ENCODE measurements at places on chromosomes 16 and 17.

DNA sequence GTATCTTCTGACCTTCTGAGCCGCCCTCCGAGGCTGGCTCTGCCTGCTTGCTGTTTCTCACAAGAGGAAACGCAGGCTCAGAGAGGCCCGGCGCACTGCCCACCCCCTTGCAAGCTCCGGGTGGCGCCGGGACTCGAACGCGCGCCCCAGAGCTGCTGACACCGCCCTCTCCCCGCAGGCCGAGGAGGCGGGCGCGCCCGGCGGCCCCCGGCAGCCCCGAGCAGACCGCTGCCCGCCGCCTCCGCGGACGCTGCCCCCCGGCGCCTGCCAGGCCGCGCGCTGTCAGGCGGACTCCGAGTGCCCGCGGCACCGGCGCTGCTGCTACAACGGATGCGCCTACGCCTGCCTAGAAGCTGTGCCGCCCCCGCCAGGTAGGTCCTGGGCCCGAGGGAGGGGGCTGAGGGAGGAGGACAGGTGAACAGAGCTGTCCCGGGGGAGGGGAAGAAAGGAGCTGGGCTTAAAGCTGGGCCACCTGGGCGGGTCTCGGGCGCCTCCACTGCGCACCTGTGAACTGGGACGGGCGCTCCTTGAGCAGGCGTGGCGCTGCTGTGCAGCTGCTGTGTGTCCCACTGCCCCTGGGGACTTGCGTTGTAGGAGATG, 18.2 kb downstream of the WFDC1 start:
- DNase-seq: no peak

DNA sequence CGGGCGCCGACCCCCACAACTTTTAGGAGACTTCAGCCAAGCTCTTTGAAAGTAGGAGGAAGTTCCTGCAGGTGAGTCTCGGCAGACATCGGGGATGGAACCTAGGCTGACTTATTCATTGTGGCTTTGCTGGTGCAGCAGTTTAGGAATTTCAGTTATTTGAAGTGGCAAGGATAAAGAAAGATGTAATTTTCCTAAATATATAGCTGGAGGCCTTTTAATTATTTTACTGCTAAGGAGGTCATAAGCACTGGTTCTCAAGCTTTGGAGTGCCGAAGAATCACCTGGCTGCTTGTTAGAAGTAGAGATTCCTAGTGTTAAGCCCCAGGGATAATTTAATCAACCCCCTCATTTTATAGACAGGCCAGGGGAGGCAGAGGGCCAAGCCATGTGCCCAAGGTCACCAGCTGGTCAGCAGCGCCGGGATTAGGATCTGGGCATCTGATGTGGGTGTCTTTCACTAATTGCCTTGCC, 28.9 kb upstream of the BCAR1 start:
- no peak for DNase-seq

- no peak for DNase-seq
Measured at GRCh38 chr17:72297326-72298115, 176.7 kb downstream of the SOX9 start.

- DNase-seq: peak; percentile 58
Measured at GRCh38 chr17:50027172-50027880, 28.6 kb upstream of the ITGA3 start.

GRCh38 chr16:66481081-66481942, 54.2 kb downstream of the BEAN1 start:
- no peak for DNase-seq

GRCh38 chr17:19678581-19679453, 30.3 kb downstream of the ALDH3A2 start:
- DNase-seq: no peak

DNA sequence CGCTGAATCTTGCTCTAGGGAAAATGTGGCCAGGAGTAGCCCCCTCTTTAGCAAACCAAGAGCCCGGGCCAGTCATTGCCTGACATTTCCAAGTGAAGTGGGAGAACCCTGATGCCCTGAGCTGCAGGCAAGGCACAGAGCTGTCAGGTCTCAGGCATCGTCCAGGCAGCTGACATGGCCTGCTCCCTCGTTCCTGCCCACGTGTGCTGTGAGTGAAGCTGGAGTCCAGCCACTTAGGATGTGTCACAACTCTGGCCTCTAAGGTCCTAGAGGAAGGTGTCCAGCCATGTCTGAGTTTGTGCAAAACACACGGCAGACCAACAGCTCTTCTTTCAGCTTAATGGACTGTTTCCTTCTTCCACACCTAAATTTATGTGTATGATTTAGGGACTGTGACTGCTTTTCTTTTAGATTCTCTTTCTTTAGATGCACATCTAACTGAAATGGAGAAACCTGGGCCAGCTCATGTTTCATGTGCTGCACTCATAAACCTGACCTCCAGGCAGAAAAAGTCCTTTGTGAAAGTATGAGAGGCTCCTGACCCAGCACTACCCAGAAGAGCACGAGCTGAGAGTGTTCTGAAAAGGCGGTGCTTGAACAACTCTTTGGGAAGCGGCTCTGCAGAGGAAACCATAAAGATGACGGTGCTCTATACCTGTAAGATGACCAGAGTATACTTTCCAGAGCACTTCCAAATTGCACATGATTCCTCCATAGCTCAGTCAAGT, 14.8 kb upstream of the LIMD2 start:
- no peak for DNase-seq

- DNase-seq: no peak
Measured at GRCh38 chr17:49388290-49388640, 26.2 kb upstream of the ZNF652 start.

- no peak for DNase-seq
Measured at GRCh38 chr16:7185689-7186088, 147.0 kb upstream of the RBFOX1 start.
